ENCODE measurements at places on chromosomes 5 and 9.

DNA sequence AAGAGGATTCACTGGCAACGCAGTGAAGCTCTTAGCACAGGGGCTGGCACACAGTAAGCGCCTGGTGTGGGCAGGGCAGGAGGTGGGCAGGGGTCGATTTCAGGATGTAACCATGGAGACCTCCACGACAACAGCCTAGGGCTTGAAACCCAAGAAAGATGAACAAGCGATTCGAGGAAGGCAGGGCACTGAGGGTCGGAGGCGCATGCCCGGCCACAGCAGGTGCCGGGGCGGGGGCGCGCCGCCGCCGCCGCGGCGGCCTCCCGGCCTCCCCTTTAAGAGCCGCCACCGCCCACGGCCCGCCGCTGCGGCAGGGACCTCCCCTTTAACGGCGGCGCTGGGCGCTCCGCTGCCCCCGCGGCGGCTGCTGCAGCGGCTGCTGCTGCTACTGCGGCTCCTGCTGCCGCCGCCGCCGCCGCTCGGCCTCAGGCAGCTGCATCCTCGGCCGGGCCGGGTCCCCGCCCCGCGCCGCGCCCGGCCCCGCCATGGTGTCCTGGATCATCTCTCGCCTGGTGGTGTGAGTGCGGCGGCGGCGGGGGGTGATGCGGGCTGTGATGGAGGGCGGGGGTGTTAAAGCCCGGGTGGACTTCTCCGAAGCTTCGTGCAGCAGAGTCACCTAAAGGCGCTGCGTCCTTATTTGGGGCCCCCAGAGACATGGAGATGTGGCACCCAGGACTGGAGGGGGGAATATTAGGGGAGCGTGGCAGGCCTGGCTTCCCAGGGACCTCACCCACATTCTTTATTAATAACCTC lies at the start of gene REEP2:
REEP2 (plus strand) TSS at position 334 of the 753 bp plus-strand sequence; CDS start at position 486, 152 bp downstream.
- DNase-seq: peak; percentile 46

GRCh38 chr9:1759009-1759408 lies 256.1 kb upstream of the SMARCA2 start:
- no peak for DNase-seq

DNA sequence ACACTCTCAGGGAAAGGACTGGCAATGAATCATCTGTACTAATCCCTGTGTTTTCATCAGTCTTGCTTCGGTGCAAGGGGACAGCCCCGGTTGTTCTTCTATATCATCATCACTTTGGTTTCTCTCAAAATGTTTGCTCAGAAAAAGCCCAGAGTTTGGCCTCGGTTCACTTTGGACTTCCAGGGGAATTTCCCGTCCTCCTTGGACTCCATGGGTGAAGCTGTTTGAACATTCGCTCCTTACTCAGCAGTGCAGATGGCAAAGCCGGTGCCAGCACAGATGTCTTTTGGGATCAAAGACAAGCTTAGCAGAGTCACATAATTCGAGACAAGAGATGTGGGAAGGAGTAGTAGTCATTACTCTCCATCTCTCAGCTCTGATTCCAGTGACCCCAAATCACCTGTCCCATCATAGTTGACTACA lies 69.8 kb upstream of the TNFSF8 start:
- DNase-seq: no peak

DNA sequence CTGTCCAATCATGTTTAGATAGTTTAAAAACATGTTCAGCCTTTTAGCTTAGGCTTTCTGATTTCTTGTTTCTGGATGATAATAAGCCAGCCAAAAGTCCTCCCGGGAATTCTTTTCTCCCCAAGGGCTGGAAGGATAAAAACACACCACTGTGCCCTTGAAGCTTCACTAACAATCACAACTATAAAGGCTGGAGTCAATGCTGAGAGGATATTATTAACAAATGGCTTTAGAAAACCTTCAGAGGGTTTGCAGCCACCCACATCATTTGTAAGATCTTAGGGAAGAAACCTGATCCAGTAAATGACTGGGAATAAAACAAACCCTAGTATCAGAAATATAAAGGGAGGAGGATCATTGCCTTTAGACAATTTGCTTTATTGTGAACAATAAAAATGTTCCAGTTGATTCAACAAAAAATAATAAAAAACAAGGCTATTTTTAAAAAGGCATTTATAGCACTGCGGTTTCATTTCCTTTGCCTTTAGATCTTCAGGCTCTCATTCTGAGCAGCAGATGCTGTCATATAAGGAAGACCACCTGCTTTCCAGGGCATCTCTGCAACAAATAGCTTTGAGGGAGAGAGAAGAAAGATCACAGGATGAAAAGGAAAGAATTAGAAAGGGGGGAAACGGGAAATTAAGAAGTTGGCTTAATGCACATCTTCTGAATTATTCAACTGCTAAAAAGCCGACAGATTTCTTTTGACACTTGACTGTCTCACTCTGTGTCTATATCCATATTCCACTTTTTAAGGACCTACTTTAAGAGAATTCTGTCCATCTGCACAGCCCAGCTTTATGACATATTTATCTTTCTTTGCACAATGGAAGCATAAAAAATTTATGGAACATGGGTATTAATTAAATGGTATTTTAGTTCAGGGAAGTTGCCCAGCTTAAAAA lies 277.2 kb upstream of the SLC24A2 start:
- no peak for DNase-seq

GRCh38 chr5:148060881-148061280 lies 2.9 kb upstream of the SPINK5 start:
- DNase-seq: no peak

- no peak for DNase-seq
Observed at GRCh38 chr5:125487231-125487630, 740.8 kb upstream of the ZNF608 start.

DNA sequence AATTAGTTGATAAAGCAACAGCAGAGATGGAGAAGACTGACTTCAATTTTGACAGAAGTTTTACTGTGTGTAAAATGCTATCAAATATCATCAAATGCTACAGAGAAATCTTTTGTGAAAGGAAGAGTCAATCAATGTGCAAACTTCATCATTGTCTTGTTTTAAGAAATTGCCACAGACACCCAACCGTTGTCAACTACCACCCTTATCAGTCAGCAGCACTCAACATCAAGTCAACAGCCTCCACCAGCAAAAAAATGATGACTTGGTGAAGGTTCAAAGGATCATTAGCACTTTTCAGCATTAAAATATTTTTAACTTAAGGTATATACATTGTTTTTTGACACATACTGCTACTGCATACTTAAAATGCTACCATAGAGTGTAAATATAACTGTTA lies 888.8 kb downstream of the CDH18 start:
- DNase-seq: no peak

DNA sequence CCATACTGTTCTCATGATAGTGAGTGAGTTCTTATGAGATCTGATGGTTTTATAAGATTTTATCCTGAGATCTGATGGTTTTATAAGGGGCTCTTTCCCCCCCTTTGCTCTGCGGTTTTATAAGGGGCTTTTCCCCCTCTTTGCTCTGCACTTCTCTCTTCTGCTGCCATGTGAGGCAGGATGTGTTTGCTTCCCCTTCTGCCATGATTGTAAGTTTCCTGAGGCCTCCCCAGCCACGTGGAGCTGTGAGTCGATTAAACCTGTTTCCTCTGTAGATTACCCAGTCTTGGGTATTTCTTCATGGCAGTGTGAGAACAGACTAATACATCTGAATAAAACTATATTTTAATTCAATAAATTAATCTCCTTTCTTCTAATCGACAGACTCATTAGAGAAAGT lies 64.9 kb upstream of the ZSWIM6 start:
- DNase-seq: no peak

GRCh38 chr9:107813287-107813686 lies 323.7 kb upstream of the KLF4 start:
- no peak for DNase-seq

DNA sequence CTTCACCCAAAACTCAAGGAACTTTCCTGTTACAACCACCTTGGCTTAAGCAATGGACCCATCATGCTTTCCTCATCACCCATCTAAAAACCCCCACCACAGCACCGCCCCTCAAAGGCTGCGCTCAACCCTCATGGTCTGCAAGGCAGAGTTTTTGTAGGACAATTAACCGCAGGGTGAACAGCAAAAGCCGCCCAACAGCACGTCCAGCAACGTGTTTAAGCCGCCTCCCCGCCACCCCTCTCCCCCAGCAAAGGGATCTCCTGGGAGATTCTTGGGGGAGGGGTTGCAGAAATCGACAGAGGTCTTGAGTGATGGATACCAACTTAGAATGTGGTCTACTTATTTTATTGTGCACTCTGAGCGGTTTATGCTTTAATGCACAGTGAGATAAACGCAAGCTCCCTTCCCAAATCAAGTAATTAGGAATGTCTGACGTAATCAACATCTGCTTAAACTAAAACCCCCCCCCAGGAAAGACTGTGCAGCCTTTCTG lies 1.9 kb downstream of the ROR2 start:
- DNase-seq: no peak

DNA sequence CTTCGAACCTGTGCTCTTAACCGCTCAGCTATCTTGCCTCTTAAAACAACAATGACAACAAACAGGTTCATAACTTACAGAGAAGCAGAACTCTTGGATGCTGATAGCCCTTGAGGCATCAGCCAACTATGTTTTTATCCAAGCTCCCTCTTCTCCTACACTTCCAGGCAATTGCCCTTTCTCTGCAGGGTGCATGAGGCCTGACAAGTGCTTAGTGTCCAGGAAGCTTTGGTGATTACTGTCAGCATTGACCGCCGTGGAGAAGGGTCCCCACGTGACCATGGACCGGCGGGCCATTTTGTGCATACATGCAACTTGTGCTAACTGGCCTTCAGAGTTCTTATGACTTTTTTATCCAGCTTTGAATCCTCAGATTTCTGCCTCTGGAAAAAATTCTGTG lies 71.2 kb downstream of the ADCY2 start:
- DNase-seq: no peak

- DNase-seq: no peak
Observed at GRCh38 chr9:98222885-98223691, 30.7 kb upstream of the CORO2A start.

DNA sequence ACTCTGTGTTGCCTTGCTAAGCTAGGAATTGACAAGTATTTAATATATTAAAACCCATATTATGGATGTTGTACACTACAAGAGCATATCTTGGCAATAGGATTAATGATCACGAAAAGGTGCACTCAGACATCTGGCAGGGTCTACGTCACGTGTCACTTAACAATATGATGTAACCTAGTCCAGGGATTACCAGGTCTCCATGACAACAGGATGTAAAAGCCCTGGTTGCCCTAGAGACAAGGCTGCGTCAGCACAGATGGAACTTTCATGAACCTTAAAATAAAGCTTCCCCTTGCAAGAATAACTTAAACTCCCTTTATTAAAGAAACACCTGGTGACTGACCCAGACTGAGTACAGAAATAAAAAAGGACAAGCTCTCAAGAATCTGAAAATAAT lies 717.8 kb downstream of the CDH18 start:
- no peak for DNase-seq

DNA sequence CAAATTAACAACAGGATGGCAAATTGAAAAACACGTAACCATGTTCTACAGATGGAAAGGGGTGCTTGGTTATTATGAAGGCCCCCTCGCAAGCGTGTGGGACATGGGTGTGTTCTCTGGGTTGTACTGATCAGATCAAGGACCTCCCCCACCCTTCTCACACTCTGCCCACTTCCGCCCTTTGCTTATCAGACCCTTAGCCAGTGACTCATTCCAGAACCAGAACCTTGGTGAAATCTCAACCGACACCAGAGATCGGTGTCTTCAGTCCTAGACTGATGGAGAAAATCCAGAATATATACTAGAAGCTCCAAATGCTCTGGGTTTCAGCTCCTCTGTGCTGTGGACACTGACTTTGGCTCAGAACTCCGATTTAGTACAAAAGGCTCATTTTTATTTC lies 64.9 kb downstream of the PTTG1 start:
- DNase-seq: no peak

DNA sequence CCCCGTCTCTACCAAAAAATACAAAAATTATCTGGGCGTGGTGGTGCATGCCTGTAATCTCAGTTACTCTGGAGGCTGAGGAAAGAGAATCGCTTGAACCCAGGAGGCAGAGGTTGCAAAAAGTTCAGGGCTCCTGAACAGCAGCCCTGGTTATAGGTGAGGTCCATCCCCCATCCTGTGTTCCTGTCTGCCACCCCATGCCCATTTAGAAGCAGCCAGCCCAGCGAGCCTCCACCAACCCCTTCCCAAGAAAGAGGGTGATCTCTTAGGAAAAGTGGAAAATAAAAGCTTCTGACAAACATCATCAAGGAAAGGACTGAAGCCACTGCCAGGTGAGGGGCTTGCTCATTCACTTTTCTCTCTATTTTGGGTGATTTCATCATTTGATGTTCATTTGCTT lies 55.8 kb downstream of the FSTL4 start:
- DNase-seq: no peak

DNA sequence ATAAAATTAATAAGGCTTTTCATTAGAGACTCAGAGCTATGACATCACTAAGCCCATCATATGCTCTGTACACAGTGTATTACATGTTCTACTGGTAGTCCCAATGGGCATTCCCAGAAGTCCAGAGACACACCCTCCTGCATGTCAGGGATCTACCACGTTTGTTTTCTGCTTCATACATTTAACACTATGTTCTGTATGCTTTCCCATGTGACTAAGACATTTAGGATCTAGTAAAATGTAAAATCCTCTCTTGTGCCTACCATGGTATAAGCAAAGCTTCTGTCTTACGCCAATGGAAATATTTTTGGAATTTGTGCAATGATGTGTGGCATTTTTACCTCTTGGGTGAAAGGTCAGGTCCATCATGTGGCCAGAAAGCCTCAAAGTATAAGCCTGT lies 192.4 kb downstream of the ADAMTSL1 start:
- DNase-seq: no peak

DNA sequence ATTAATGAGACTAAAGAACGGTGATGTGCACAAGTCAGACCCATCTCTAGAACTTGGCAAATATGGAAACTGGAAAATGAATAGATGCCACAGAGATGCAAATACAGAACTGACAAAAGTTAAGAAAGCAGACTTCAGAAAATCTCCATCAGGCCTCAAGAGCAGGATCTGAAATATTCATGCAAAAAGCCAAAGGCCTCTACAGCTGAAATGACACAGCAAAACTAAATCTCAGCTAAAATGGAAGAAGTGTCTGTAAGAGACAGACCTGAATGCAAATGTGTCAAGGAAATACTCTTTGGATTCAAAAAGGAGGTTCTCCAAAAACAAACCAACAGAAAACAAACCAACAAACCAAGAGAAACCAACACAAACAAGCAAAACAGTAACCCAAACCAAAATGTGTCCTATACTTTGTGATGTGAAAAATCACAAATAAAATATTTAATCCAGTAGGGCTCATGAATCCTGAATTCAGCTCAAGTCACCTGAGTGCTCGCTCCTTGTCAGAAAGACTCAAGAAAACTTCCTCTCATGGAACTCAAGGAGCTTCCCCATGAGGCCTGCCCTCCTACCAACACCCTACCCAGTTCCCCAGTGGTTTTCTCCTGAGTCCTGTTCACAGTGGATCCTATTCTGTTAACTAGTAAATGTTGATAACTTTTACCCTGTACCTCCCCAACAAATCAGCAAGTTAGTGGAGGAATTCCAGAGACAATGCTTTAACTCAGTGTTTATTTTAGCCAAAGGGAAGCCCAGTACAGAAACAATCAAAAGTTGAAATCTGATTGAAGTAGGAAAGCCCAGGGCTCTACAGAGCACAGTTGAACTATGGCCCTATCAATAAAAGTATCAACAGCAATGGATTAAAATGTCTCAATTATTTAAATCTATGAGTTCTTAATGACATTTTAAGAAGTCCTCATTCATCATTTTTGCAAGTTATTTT lies 14.6 kb downstream of the MRPS27 start:
- DNase-seq: no peak

- DNase-seq: no peak
Observed at GRCh38 chr5:78518365-78519197, 130.0 kb downstream of the LHFPL2 start.

Data from activated CD8-positive, alpha-beta memory T cell treated with anti-CD3 and anti-CD28 coated beads for 1 hour (primary cell).